Kidney (tissue), 22 donors: ENCODE measurements at places on chromosomes 1 and 21.
A peak's percentile ranks its signal among the peaks of the same experiment; 100 is the strongest.

- DNase-seq = no peak
These were observed 39.7 kb downstream of the ADARB1 start for GRCh38 chr21:45114072-45114471.

GRCh38 chr1:9657521-9658032 lies 6.0 kb downstream of the PIK3CD start:
- DNase-seq = no peak

GRCh38 chr1:6414443-6414844 lies 5.3 kb downstream of the HES2 start:
- DNase-seq = peak; percentile 76

DNA sequence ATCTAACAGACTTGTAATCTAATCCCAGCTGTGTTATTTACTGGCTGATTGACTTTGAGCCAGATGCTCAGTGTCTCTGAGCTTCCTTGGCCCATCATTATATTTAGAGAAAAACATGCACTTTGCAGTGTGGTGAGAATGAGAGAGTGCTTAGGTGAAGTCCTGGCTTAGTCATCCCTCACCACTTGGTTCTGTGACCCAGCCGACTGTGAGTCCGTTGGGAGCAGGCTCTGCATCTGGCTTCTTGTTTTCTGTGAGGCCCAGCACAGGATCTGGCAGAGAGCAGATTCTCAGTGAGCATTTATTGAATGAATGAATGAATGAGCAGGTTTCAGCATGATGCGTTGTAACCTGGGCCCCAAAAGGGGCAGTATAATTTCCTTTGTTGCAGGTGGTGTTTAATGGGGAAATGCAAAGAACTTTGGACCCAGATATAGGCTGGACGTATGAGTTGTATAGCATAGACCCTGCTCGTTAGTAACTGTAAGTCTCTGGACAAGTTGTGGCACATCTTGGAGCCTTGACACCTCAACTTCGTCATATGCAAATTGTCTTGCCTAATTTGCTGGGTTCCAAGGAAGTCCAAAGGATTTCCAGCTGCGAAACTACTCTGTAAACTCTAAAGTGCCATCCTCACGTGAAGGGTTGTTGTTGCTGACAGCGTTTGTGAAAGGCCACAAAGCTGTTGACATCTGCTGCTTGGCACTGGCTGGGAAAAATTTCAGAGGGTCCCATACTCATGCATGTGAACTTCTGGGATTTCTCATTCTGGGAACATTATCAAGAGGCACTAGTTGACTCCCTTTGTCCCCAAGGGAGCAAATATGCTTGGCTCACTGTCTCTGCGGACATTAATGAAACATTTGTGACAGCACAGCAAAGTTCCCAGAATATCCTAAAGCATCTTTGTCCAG lies 138.8 kb upstream of the USP24 start:
- DNase-seq = no peak

DNA sequence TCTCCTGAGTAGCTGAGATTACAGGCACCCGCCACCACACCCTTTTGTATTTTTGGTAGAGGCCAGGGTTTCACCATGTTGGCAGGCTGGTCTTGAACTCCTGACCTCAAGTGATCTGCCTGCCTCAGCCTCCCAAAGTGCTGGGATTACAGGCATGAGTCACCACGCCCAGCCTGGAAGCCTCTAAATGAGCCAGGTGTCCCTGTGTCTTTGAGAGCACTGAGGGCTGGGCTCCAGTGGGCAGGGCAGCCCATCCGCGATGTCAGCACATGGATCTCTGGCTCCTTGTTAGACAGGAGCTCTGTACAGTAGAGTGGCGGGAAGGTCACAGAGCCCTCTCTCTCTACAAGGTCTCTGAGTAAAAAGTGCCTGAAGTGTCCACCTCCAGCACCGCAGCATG lies 124.3 kb downstream of the PGBD5 start:
- DNase-seq = no peak

GRCh38 chr21:33478182-33478581 lies 1.6 kb downstream of the TMEM50B start:
- no peak for DNase-seq

GRCh38 chr1:83086346-83086745 lies 912.6 kb downstream of the TTLL7 start:
- no peak for DNase-seq

DNA sequence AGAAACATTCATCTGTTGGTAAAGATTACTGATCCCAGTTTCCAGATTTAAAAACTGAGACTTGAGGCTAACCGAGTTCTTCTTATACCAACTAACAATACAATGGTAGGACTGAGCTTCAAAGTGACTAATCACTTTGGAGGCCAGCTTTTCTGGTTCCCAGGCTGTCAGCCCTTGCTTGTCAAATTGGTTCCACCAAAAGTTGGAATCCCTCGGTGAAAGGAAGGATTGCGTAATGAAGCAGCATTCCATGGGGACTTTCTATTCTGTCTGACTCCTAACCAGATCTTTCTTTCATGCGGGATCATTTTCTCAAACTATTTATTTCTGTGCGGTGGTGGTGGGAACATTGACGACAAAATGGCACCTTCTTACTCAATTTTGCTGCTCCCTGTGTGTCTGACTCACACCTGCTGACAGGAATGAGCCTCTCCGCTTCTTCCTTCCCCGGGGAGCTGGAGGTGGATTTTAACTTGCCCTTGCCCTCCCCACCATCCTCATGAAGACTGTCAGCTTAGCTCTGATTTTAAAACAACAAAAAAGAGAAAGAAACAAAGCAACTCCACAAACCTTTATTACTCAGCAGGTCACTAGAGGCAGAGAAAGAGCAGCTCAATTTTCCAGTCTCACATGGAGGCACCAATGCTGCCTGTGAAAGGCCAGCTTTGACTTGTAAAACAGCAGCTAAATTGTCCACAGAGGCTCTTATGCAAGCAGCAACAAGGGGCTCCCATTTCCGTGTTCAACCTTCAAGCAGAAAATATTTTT lies 32.9 kb upstream of the RASAL2 start:
- DNase-seq = no peak

- DNase-seq = peak; percentile 55
These were observed 41.4 kb downstream of the MRPL37 start for GRCh38 chr1:54241364-54241763.

- no peak for DNase-seq
These were observed 83.8 kb downstream of the SETD4 start for GRCh38 chr21:35976481-35976880.

GRCh38 chr1:216788671-216789070 lies 65.4 kb upstream of the ESRRG start:
- DNase-seq = no peak

DNA sequence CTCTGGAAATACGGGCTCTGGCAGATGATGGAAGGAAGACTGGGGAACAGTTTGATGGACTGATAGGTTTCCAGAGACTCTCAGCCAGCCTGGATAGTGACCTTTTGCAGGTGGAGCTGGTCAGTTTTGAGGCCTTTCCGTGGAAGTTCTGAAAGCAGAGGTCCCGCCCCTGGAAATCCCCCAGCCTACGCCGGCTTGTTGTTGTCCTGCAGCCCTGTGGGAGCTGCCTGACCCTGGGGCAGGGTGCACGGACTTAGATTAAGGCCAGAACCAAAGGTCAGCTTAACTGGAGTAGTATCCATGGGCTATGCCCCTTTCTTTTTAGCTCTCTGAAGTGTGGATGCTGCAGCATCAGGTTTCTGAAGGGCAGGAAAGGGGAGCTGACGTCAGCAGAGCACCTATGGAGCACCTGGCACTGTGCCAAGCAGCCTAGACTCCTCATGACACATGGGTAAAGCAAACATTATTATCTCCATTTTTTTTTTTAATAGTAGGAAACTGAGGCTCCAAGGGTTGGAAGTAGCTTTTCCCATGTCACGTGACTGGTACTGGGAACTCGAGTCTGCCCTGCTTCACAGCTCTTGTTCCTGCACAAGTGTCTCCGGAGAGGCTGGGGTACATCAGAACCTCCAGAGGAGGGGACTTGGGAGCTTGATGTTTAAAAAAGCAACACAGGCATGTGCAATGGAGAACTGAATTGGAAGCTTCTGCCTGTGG lies 38.5 kb downstream of the IER5 start:
- peak; percentile 58 for DNase-seq

DNA sequence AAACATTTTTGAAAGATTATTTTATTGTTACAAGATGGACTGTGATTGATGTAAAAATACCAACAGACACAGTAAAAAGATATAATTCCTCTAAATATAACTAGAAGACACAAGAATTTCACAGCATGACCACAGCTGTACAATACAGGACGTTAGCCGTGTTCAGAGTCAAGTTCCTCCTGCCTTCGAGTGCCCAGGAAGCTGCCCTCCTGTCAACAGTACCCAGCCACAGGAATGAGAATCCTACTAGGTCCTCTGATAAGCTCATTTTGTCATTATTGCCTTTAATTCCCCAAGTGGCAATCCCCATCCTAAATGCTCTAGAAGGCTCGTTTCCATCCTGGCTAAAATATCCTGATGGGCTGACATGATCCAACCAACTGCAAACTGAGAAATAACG lies 16.4 kb upstream of the CAPN2 start:
- no peak for DNase-seq

- no peak for DNase-seq
These were observed 309 bp downstream of the NSL1 start for GRCh38 chr1:212791261-212791675.

DNA sequence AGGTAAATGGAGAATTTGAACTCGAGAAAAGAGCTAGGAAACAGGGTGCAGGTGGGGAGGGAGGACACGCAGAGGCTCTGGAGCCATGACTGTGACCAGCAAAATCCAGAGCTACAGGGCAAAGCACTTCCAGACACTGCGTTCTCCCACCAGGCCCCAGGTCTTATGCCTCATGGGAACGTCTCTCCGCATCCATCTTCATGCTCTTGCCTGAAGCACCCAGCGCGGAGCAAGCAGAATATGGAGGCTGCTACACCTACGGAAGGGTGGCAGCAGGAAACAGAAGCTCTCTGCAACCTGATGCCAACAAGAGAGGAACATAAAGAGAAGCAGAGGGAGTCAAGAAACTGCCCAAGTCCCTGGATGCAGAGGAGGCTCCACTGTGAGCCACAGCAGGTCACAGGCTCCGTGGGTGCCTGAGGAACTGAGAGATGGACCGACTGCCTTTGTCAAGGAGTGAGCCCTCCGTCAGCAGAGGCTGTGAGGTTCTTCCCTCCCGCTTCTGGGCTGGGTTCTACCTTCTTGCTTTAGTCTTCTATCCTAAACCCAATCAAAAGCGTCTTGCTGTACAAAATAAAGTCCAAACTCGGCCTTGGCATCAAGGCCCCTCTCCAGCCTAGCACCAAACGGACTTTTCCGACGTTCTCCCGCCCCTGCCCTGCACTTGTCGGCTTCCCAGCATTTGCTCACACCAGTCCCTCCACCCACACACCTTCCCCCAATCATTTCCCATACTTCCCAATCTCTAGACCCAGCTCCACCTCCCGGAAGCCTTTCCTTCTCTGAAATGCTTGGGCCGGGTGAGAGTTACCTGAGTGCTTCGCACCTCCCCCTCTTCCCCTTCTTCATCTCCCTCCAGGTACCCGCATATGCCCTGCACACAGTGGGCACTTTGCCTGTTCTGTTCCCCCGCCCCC lies 930 bp downstream of the DHCR24 start:
- DNase-seq = peak; percentile 69

DNA sequence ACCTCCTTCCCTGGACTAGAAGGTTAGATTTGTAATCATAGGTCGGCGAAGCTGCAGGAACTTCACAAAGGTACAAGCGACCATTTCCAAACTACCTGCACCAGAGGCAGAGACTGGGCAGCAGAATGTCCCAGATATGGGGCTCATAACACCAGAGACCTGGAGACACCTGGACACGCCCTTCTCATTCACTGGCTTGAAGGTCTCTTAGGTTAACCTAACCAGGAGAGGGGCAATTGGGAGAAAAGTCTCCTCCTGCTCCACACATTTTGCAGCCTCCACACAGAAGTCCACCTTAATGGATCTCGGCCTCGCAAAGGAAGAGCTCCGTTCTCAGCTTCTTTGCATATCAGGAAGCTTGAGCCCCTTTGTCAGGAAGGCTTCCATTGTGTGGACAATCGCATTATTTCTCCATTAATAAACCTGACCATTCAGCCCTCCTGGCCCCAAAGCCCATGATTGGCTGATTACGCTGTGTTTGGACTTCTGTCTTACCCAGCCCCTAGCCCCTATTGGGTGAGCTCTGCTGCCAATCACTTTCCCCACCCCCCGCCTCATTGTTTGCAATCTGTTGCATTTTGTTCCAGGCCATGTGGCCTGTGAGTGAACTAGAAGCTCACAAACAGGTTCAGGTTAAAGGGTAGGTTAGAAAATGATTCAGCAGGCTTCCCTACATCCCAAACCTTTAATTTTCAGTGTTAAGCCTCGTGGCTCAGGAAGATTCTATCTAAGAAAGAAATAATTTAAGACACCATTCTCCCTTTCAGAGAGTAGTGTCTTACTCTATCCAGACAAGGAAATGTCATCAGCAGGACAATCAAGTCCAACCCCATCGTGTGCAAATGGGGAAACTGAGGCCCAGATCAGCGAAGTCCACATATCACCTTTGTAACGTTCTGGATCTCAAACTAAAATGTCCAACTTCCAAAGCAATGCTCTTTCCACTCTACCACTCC lies 2.8 kb downstream of the MYCL start:
- no peak for DNase-seq

GRCh38 chr1:206971029-206971655 lies 882 bp upstream of the FCAMR start:
- no peak for DNase-seq

GRCh38 chr1:46133181-46133658 lies 791 bp upstream of the PIK3R3 start:
- DNase-seq = no peak

DNA sequence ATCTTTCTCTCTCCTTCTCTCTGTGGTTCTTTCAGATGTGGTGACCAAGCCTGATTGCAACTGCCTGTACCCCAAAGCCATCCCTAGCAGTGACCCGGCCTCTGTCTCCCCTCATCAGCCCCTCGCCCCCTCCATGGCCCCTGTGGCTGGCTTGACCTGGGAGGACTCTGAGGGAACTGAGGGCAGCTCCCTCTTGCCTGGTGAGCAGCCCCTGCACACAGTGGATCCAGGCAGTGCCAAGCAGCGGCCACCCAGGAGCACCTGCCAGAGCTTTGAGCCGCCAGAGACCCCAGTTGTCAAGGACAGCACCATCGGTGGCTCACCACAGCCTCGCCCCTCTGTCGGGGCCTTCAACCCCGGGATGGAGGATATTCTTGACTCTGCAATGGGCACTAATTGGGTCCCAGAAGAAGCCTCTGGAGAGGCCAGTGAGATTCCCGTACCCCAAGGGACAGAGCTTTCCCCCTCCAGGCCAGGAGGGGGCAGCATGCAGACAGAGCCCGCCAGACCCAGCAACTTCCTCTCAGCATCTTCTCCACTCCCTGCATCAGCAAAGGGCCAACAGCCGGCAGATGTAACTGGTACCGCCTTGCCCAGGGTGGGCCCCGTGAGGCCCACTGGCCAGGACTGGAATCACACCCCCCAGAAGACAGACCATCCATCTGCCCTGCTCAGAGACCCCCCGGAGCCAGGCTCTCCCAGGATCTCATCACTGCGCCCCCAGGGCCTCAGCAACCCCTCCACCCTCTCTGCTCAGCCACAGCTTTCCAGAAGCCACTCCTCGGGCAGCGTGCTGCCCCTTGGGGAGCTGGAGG lies 12.7 kb downstream of the CSF1 start:
- no peak for DNase-seq
